ENCODE measurements at places on chromosomes 12 and 14. TPM values are rescaled to one million over a fixed set of nuclear protein-coding genes. Genes with fewer than 3 reads are reported as not detected.

NFE2 gene
- 0.44 TPM for polyA plus RNA-seq

ADAM21 gene
- polyA plus RNA-seq: 0.18 TPM

EMP1 gene
- not detected for polyA plus RNA-seq

EPS8 gene
- 1.6 TPM for polyA plus RNA-seq

TBX5 gene
- not detected for polyA plus RNA-seq

GPRC5A gene
- polyA plus RNA-seq: not detected

SERPINA1 gene
- polyA plus RNA-seq: 1.4 TPM

C12orf56 gene
- not detected for polyA plus RNA-seq

ANKS1B gene
- polyA plus RNA-seq: not detected

Data from IgD-negative memory B cell (primary cell).